WTC11 (cell line): ENCODE measurements at places on chromosomes 7 and 10. TPM values are rescaled to one million over a fixed set of nuclear protein-coding genes. Genes with fewer than 3 reads are reported as not detected.

CDC14C gene
- 0.07 TPM in 1 of 3 replicates, not detected in the others for total RNA-seq

- no peaks in the 10 kb centered on the region for H3K27me3 ChIP-seq
- H3K27ac ChIP-seq, result no peak overlapping the region
- DNase-seq, result no peak
- H3K4me3 ChIP-seq, result no peak overlapping the region
- H3K4me1 ChIP-seq, result peaks cover 5% of the 10 kb centered on the region
- no peaks in the 10 kb centered on the region for H3K36me3 ChIP-seq
Observed at GRCh38 chr10:43212043-43212721, 54.7 kb downstream of the RASGEF1A start.

- no peak overlapping the region for H3K27ac ChIP-seq
- H3K36me3 ChIP-seq, result no peaks in the 10 kb centered on the region
- DNase-seq, result no peak
- H3K27me3 ChIP-seq, result peaks cover 4% of the 10 kb centered on the region
- H3K4me1 ChIP-seq, result no peaks in the 10 kb centered on the region
- no peak overlapping the region for H3K4me3 ChIP-seq
Observed at GRCh38 chr10:84230359-84230758, 5.0 kb upstream of the LRIT2 start.

- H3K4me1 ChIP-seq, result peaks cover 27% of the 10 kb centered on the region
Observed at GRCh38 chr7:132465516-132465915, 110.8 kb downstream of the PLXNA4 start.

GRCh38 chr7:33932221-33932620 is 26.9 kb downstream of the BMPER start:
- no peak overlapping the region for H3K27ac ChIP-seq
- H3K4me3 ChIP-seq, result no peak overlapping the region

CHAT gene
- not detected in 3 replicates for total RNA-seq

DNA sequence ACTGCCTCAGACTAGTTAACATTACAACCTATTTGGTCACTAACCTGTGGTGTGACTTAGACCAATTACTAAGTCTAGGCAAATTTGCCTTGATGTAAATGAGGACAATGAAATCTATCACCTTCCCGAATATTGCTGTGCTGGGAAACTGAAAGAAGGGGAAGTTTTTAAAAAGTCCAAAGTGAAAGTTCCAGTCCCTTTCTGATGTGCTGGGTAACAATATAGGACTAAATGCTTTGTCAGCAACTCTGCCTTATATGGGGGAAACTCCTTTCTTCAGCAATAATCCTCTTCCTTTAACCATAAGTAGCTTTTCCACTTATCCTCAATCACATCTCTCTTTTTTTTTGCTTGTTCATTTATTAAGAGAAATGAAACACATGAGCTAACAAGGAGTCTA is 3.9 kb downstream of the PIK3AP1 start:
- H3K36me3 ChIP-seq, result 0 out of 2 replicates have a peak, but pooled peaks cover 3% of the 10 kb centered on the region
- DNase-seq, result no peak
- H3K4me3 ChIP-seq, result no peak overlapping the region
- peaks cover 9% of the 10 kb centered on the region for H3K27me3 ChIP-seq
- peaks cover 19% of the 10 kb centered on the region for H3K4me1 ChIP-seq
- no peak overlapping the region for H3K27ac ChIP-seq

GRCh38 chr7:38928506-38928905 is 19.5 kb upstream of the VPS41 start:
- no peaks in the 10 kb centered on the region for H3K36me3 ChIP-seq
- DNase-seq, result no peak
- H3K27ac ChIP-seq, result no peak overlapping the region
- no peaks in the 10 kb centered on the region for H3K27me3 ChIP-seq
- H3K4me1 ChIP-seq, result peaks cover 22% of the 10 kb centered on the region

AMPH gene
- 8.9 to 10.0 TPM (median 9.0 TPM) in 3 replicates for total RNA-seq

CCDC172 gene
- 1.8 to 3.0 TPM (median 2.0 TPM) in 3 replicates for total RNA-seq

GRCh38 chr7:40546616-40547501 is 412.1 kb downstream of the SUGCT start:
- peaks cover 7% of the 10 kb centered on the region for H3K4me1 ChIP-seq
- H3K27me3 ChIP-seq, result no peaks in the 10 kb centered on the region
- H3K27ac ChIP-seq, result no peak overlapping the region

STEAP2 gene
- 13.4 to 17.3 TPM (median 17.0 TPM) in 3 replicates for total RNA-seq

CD36 gene
- 0.25 to 1.4 TPM (median 0.34 TPM) in 3 replicates for total RNA-seq

- H3K4me1 ChIP-seq, result no peaks in the 10 kb centered on the region
- H3K27ac ChIP-seq, result no peak overlapping the region
- no peak overlapping the region for H3K4me3 ChIP-seq
- H3K36me3 ChIP-seq, result no peaks in the 10 kb centered on the region
Observed at GRCh38 chr10:24568042-24568441, 155.6 kb downstream of the ARHGAP21 start.

DNA sequence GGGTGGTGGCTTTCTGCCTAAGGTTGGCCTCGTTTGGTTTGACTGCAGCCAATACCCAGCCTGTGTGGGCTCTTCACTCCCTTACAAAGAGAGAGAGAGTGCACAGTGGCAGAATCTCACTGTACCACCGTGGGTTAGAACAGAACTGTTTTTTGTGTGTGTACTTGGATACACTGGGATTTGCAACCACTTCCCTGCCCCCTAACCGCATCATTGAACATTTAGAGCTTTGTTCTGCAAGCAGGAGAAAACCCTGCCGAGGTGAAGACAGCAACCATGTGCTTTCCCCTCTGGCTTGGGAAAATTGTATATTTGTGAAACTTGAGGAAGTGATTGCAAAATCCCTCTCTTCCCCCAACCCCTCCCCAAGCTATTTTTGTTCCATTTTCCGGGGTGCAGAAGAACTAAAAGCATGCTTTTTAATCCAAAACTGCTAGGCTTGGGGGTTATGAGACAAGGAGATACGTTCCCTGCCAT is 201.2 kb downstream of the TCF7L2 start:
- H3K4me1 ChIP-seq, result no peaks in the 10 kb centered on the region
- no peaks in the 10 kb centered on the region for H3K27me3 ChIP-seq
- no peak for DNase-seq

- no peak for DNase-seq
- H3K27me3 ChIP-seq, result peaks cover 44% of the 10 kb centered on the region
- H3K36me3 ChIP-seq, result peaks cover 7% of the 10 kb centered on the region
- H3K27ac ChIP-seq, result no peak overlapping the region
- peaks cover 13% of the 10 kb centered on the region for H3K4me1 ChIP-seq
Observed at GRCh38 chr7:37921876-37922275, 1.4 kb downstream of the EPDR1 start.

TEX47 gene
- total RNA-seq, result not detected in 3 replicates

GRCh38 chr10:129074939-129075338 is 392.1 kb upstream of the MGMT start:
- H3K27ac ChIP-seq, result no peak overlapping the region
- no peaks in the 10 kb centered on the region for H3K27me3 ChIP-seq
- no peaks in the 10 kb centered on the region for H3K4me1 ChIP-seq
- H3K36me3 ChIP-seq, result peaks cover under 1% of the 10 kb centered on the region; the same call in 1 of the 2 replicates
- no peak for DNase-seq

DNA sequence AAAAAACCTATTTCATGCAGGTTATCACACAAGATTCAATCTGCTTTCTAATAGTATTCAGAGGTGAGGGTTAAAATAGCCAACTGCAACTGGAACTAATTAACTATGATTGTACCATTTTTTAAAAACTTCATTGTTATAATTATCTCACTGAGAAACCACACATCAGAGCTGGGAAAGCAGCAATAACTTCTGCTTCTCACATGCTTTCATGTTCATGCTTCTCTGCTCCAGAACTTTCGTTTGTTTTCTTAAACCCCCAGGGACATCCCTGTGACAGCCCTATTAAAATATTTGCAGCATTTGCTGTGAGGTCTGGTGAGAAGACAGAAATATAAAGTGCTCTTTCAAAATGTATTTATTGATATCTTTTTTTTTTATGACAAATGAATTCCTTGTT is 389.0 kb upstream of the SORCS1 start:
- no peak overlapping the region for H3K27ac ChIP-seq
- peaks cover 15% of the 10 kb centered on the region for H3K36me3 ChIP-seq
- peaks cover 10% of the 10 kb centered on the region for H3K4me1 ChIP-seq

ARHGEF35 gene
- 28.1 to 39.2 TPM (median 37.0 TPM) in 3 replicates for total RNA-seq

FZD8 gene
- 9.9 to 13.7 TPM (median 10.1 TPM) in 3 replicates for total RNA-seq

GRCh38 chr10:54203401-54203800 is 597.6 kb downstream of the PCDH15 start:
- no peaks in the 10 kb centered on the region for H3K27me3 ChIP-seq
- H3K4me3 ChIP-seq, result no peak overlapping the region
- H3K4me1 ChIP-seq, result no peaks in the 10 kb centered on the region
- no peak for DNase-seq
- no peak overlapping the region for H3K27ac ChIP-seq

DNA sequence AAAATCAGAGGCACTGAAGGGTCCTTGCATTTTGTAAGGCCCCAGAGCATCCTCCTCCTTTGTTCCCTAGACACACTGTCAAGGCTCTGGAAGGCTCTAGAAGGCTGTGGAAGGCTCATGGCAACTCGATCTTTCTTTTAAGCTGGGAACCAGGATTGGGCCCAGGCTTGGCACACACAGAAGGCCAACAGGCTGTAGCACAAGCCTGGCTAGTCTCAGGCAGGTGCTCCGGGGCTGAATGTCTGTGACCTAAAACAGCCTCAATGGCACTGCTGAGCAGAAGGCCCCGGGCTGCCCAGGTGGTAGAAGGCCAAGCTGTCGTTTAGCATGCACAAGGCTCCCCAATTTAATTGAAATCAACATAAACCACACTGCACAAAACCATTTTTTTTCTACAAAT is 55.7 kb downstream of the PRKAG2 start:
- H3K27me3 ChIP-seq, result no peaks in the 10 kb centered on the region
- DNase-seq, result no peak
- no peaks in the 10 kb centered on the region for H3K36me3 ChIP-seq
- no peak overlapping the region for H3K27ac ChIP-seq
- no peak overlapping the region for H3K4me3 ChIP-seq

GRCh38 chr7:128162666-128163065 is 78.4 kb upstream of the LEP start:
- no peak overlapping the region for H3K4me3 ChIP-seq
- H3K27me3 ChIP-seq, result peaks cover 89% of the 10 kb centered on the region
- no peaks in the 10 kb centered on the region for H3K36me3 ChIP-seq
- H3K4me1 ChIP-seq, result peaks cover 16% of the 10 kb centered on the region

GRCh38 chr10:108561649-108562048 is 1361.7 kb downstream of the XPNPEP1 start:
- no peaks in the 10 kb centered on the region for H3K36me3 ChIP-seq
- no peak overlapping the region for H3K4me3 ChIP-seq
- DNase-seq, result no peak
- no peak overlapping the region for H3K27ac ChIP-seq

- DNase-seq, result no peak
- H3K4me1 ChIP-seq, result peaks cover 31% of the 10 kb centered on the region
- no peak overlapping the region for H3K4me3 ChIP-seq
- H3K27ac ChIP-seq, result no peak overlapping the region
Observed at GRCh38 chr10:21401196-21401595, 124.3 kb downstream of the SKIDA1 start.

DNA sequence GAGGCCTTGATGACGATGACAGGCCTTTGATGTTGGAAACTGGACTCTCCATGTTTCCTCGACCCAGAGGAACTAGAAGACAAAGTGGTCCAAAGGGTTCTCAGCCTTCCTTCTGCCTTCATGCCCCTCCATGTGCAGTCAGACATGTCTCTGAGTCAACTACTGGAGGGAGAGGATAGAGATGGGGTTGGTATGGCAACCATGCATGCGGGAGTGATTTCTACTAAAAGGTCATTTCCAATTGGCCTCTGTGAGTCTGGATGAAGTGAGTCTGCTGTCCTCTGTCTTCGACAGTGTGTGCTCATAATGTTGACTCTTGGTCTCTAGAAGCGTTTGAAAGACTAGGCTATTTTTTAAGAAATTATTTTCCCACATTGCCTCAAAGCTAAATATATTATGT is 29.2 kb downstream of the STK17A start:
- H3K27ac ChIP-seq, result no peak overlapping the region
- peaks cover 27% of the 10 kb centered on the region for H3K36me3 ChIP-seq
- DNase-seq, result no peak
- no peak overlapping the region for H3K4me3 ChIP-seq

SNCG gene
- total RNA-seq, result 8.4 to 14.3 TPM (median 12.0 TPM) in 3 replicates

DNA sequence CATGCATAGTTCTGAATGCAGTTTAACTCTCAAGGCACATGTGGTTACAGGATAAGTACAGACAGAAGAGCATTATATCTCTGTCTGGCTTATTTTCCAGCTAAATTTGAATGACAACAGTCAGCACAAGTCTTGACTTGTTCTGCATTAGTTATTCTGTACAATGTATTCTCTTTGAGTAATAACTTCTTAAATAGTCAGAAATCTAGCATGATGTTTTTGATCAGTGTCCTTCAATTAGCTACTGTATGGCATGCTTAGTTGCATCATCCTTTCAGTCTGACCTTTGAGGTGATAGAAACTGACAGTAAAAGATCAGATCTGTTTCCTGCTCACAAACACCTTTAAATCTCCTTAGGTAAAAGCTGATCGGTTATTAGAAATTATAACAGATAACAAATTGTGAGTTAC is 118.1 kb downstream of the ARL4A start:
- H3K4me1 ChIP-seq, result peaks cover 49% of the 10 kb centered on the region
- no peak for DNase-seq
- H3K4me3 ChIP-seq, result no peak overlapping the region
- no peaks in the 10 kb centered on the region for H3K27me3 ChIP-seq
- no peaks in the 10 kb centered on the region for H3K36me3 ChIP-seq
- no peak overlapping the region for H3K27ac ChIP-seq

HMX3 gene
- 0.23 TPM in 1 of 3 replicates, not detected in the others for total RNA-seq

- no peak overlapping the region for H3K27ac ChIP-seq
- H3K4me1 ChIP-seq, result peaks cover 43% of the 10 kb centered on the region
- no peaks in the 10 kb centered on the region for H3K27me3 ChIP-seq
- no peak for DNase-seq
Observed at GRCh38 chr10:34290412-34291081, 524.5 kb downstream of the PARD3 start.

OR2A42 gene
- total RNA-seq, result 0.20 to 0.37 TPM (median 0.27 TPM) in 3 replicates

GRCh38 chr7:88835147-88835728 is 39.7 kb upstream of the TEX47 start:
- no peak overlapping the region for H3K4me3 ChIP-seq
- no peak overlapping the region for H3K27ac ChIP-seq
- no peaks in the 10 kb centered on the region for H3K36me3 ChIP-seq
- DNase-seq, result no peak

GRCh38 chr10:70874061-70874460 is 14.3 kb downstream of the PCBD1 start:
- no peak overlapping the region for H3K27ac ChIP-seq
- H3K36me3 ChIP-seq, result peaks cover 67% of the 10 kb centered on the region
- peaks cover 15% of the 10 kb centered on the region for H3K4me1 ChIP-seq

GRCh38 chr7:97269741-97270140 is 152.2 kb downstream of the SDHAF3 start:
- no peak for DNase-seq
- no peaks in the 10 kb centered on the region for H3K27me3 ChIP-seq
- H3K4me3 ChIP-seq, result no peak overlapping the region
- H3K27ac ChIP-seq, result no peak overlapping the region
- H3K4me1 ChIP-seq, result peaks cover 35% of the 10 kb centered on the region
- no peaks in the 10 kb centered on the region for H3K36me3 ChIP-seq

GRCh38 chr7:124323597-124323996 is 290.7 kb upstream of the TMEM229A start:
- no peaks in the 10 kb centered on the region for H3K4me1 ChIP-seq
- no peak overlapping the region for H3K27ac ChIP-seq
- no peaks in the 10 kb centered on the region for H3K36me3 ChIP-seq
- H3K4me3 ChIP-seq, result no peak overlapping the region
- no peak for DNase-seq

PON1 gene
- 0.25 to 0.26 TPM in 2 of 3 replicates, not detected in the other for total RNA-seq

MYH16 gene
- not detected in 3 replicates for total RNA-seq

LZTS2 gene
- total RNA-seq, result 84.6 to 93.1 TPM (median 91.1 TPM) in 3 replicates

CYP26C1 gene
- 0.07 to 0.11 TPM (median 0.11 TPM) in 3 replicates for total RNA-seq

RGR gene
- total RNA-seq, result not detected in 3 replicates

- H3K27ac ChIP-seq, result no peak overlapping the region
- peaks cover 5% of the 10 kb centered on the region; the same call in 1 of the 2 replicates for H3K4me1 ChIP-seq
- H3K4me3 ChIP-seq, result no peak overlapping the region
- DNase-seq, result no peak
- no peaks in the 10 kb centered on the region for H3K27me3 ChIP-seq
Observed at GRCh38 chr7:159007996-159008389, 136.7 kb downstream of the VIPR2 start.

FEZF1 gene
- 11.1 to 20.0 TPM (median 11.6 TPM) in 3 replicates for total RNA-seq
